ENCODE measurements at places on chromosomes 2 and 18.

DNA sequence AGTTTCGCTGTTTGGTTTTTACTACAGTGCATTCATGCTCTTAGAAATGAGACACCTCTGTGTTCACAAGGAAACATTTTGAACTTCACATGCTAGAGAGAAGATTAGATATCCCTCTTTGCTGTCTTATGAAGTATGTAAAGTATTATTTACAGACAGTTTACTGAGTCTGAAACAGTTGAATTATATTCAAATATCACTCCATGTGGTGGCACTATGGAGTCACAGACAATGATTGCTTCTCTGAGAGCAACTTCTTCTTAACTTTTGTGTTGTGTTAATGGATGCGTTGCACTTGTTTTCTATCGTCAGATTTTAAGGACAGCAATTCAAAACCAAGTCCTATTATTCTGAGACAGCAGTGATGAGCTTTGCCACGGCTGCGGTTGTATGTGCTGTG, 823.6 kb downstream of the GALR1 start:
- DNase-seq, result no peak

GRCh38 chr2:45862843-45863242, 211.4 kb downstream of the PRKCE start:
- DNase-seq, result no peak

DNA sequence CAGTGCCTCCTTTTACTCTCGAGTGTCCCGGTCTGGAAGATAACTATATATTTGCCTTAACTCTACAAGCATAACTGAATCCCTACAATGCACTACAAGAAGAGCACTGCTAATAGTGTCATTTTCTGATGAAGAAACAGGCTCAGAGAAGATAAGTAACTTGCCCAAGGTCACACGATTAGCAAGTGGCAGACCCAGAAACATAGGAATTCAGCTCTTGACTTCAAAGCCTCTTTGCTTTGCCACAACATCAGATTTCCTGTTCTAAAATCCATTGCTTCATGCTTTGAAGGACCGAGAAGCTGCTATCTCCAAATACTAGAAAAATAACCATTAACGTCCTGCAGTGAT, 65.6 kb downstream of the HS1BP3 start:
- no peak for DNase-seq

DNA sequence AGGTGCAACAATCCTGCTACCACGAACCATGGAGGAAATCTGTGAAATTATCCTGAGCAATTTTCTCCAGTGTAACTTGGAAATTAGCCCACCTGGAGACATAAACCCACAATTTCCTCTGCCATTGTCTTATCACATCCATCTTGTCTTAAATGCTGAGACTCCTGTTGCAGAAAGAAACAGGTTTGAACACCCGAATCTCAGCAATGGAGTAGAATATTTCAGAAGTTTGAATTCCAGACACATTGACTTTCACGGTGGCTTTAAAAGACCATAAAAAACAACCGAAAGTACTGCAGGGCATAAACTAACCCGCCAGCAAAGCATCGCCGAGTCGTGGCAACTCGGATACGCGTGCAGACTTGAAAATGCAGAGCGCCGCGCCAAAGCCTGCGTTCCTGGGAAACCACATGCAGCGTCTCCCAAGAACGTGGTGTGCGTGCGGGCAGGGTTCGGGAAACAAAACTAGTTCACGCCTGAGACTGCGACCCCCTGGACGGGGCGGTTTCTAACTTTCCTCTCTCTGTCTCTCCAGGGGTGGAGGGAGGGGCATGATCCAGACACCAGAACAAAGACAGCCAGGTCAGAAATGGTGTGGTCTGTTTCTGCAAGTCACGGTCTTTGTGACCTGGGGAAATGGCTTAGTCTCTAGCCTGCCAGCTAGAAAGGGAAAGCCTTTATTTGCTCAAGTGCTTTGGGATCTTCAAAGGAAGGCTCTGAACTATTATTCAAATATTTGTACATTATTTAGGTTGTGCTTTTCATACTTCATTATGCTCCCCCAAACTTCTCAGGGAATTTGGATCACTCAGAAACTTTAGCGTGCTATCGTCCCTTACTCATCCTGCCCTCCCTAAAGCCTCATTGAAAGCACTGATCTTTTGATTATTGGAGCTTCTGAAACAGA, 26.9 kb upstream of the KCTD1 start:
- DNase-seq, result no peak

DNA sequence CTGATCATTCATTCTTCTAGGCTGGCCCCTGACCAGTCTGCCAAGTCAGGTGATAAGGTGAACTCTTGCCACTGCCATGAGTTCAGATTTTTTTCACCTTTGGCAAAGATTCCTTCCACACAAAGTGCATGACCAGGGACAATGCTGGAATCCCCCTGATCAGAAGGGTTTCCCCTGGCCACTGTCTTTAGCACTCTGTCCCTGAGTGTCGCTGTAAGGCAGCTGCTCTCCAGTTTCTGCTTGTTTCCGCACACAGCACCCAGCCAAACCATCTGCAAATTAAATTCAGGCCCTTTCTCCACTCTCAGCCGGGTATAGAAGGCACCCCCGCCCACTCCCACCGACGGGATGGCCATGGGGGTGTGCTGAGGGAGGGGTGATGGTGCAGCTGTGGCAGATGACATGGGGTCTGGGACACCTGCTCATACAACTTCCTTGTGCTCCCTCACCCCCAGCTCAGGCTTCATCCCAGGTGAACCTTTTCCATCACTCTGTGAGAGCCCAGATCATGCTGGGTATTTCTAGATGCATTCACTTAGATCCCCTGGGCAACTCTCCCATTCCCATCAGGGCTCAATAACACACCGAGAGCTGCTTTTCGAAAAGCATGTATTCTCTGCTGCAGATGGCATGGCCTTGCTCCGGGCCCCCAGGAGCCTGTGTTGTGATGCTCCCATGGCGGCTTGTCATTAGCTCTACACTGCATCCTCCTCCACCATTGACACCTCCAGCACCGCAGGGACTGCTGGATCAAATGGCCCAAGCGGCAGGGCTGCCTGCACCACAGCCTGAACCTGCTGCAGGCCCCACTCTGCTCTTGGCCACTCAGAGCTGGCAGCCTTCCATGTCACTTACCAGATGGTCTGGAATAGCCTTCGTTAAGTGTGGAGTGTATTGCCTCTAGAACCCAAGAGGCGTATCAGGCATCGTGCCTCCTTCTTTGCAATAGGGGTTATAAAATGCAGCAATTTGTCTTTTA, 52.3 kb upstream of the ROCK2 start:
- DNase-seq, result no peak

GRCh38 chr2:105961599-105962146, 217.0 kb downstream of the NCK2 start:
- DNase-seq, result no peak

DNA sequence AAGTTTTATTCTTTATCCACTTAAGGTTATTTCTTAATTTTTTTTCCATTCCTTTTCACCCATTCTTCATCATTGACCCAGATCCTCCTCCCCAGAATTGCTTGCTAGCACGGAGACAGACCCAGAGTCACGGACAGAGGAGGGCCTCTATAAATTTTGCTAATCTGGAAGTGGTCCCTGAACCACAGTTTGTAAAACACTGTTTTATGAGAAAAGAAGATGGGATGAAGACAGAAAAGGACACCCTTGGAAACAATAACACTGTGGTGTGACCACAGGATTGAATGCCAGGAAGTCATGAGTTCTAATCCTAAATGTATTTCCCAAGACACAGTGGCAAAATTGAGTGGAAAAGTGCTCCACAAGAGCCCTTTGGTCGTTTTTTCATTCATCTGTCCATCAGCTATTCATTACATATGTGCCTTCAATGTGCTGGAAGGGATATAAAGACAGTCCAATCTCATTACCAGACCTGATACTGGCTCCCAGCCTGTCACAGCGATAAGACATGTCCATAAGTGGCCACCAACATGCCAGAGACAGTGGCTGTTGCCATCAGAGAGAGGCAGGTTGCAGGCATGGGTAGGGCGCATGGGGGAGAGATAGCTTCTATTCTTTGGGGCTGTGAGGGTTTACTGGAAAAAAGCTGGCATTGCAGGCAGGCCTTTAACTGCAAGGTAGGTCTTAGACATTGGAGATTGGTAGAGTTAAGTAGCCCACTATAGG, 175.2 kb upstream of the ALPP start:
- DNase-seq, result no peak

GRCh38 chr18:47964053-47964452, 33.6 kb upstream of the SMAD2 start:
- no peak for DNase-seq

DNA sequence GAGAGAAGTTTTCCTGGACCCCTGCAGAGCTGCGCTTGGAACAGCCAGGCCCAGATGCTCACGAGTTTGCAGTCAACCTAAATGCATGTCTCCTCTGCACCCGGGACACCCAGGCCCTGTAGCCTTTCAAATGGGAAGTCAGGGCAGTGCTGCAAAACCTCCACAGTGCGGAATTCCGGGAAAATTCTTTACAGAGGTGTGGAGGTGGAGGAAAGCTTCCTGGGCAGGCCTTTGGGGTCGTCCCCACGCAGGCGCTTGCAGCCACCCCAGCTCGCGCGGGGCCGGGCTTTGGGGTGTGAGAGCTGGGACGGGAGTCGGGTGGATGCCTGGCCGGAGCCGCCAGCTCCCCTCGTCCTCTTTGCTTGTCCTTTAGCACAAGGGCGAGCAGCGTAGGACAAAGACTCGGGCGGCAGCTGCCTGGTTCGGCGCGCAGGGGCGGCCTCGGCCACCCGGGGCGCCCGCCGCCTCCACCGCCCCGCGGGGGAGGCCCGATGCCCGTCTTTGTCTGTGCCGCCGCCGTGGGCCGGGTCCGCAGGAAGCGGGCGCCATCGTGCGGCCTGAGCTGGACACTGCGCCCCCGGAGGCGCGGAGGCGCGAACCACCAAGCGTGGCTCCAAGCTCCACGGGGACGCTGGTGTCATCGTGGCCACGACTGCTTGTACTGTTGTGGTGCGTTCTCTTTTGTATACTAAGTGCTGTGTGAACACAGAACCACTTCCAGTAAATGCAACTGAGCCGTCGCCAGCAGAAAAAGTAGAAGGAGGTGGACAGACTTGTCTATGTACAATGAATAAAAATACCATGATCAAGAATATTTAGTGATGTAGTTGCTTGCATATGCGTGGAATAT, 28.2 kb upstream of the BCL11A start:
- DNase-seq, result peak; percentile 72

DNA sequence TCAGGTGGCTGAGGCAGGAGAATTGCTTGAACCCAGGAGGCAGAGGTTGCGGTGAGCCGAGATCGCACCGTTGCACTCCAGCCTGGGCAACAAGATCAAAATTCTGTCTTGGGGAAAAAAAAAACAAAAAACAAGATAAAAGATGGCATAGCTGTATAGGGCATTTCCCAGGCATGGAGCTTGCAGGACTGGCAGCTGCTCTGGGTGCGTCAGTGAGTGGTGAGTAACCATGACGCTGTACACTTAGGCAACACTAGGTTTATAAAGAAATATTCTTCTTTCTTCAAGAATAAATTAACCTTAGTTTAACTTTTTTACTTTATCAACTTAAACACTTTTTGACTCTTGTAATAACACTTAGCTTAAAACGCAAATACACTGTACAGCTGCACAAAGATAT, 15.4 kb downstream of the TGOLN2 start:
- no peak for DNase-seq

DNA sequence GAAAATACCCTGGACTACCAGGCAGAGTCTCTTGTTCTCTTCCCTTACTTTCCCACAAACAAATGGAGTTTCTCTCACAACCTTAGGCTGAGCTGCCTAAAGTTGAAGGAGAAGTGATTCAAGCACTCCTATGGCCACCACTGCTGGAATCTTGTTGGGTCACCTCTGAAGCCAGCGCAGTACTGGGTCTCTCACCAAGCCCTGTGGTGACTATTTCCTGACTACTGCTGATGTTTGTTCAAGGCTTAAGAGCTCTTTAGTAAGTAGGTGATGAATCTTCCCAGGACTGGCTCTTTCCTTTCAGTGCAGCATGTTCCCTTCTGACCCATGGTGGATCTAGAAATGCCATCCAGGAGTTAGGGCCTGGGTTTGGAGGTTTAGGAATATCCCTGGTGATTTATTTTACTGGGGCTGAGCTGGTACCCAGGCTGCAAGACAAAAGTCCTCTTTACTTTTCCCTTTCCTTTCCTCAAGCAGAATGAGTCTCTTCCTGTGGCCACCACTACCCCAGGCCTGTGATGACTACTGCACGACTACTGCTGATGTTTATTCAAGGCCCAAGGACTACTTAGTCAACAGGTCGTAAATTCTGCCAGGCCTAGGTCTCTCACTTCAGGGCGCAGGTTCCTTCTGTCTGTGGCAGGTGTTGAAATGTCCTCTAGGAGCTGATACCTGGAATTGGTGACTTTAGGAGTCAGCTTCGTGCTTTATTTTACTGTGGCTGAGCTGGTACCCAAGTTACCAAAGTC, 121.8 kb downstream of the SLC4A10 start:
- no peak for DNase-seq

GRCh38 chr2:54209379-54209778, 46.6 kb downstream of the TSPYL6 start:
- DNase-seq, result no peak

GRCh38 chr2:227826563-227826962, 12.9 kb downstream of the CCL20 start:
- no peak for DNase-seq

DNA sequence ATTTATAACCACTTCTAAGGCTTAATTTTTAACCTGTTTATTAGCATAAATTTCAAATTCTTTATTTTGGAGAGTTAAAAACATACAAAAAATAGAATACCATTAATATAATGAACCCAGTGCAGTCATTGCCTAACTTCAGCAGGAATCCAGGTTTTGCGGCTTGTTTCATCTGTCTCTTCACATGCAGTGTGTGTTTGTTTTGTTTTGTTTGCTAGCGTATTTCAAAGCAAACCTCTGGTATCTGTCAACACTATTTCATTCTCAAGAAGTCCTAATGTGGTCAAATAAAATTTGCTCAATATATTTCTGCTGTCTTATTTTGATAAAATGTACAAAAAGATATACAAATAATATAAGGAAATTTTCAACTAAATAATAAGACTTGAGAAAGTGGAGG, 328.5 kb downstream of the AGPS start:
- no peak for DNase-seq

GRCh38 chr18:24024425-24024824, 9.9 kb downstream of the TTC39C start:
- no peak for DNase-seq

DNA sequence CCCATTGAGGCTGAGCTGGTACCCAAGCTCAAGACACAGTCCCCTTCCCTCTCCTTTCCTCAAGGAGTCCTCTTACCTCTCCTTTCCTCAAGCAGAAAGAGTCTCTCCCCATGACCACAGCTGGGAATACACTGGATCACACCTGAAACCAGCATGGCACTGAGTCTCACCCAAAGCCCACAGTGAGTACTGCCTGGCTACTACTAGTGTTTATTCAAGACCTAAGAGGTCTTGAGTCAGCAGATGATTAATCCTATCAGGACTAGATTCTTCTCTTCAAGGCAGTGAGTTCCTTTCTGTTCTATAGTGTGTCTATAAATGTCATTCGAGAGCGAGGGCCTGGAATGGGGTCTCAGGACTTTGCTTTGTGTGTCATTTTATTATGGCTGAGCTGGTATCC, 111.4 kb downstream of the METTL4 start:
- DNase-seq, result no peak

Data from activated T-cell treated with anti-CD3 and anti-CD28 coated beads, Interleukin-2, amount 50 U/mL, for 1 hour (primary cell).